Activated T-cell treated with anti-CD3 and anti-CD28 coated beads, Interleukin-2, amount 50 U/mL, for 1 hour (primary cell): ENCODE measurements at places on chromosomes 11 and 22.

DNA sequence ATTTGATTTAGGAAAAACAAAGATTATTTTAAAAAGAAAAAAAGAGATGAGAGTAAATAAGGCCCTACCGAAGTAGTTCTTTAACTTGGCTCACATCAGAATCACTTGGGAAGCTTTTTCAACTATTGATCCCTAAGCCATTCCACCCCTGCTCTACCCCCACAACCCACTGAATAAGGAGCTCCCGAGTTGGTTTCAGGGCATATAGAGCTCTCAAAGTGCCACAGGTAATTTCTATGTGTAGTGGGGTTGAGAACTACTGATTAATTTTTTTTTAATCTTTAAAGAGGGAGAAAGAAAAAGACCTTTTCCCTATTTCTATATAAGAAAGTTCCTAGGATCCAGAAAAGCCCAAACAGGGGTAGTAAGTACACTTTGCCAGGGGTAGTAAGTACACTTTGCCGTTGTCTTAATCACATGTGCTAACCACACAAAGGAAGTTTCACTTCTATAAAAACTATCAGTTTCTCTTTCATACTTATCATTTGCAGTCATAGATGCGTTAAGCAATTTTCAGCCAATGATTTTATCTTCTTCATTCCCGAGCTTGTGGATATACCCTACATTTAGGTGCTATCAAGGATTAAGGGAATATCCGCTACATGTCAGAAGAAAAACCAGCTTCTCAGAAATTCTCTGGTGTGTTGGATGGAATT lies 108.4 kb upstream of the ZC3H12C start:
- no peak for DNase-seq

- DNase-seq, result no peak
Measured at GRCh38 chr11:95888439-95888838, 35.5 kb downstream of the MTMR2 start.

DNA sequence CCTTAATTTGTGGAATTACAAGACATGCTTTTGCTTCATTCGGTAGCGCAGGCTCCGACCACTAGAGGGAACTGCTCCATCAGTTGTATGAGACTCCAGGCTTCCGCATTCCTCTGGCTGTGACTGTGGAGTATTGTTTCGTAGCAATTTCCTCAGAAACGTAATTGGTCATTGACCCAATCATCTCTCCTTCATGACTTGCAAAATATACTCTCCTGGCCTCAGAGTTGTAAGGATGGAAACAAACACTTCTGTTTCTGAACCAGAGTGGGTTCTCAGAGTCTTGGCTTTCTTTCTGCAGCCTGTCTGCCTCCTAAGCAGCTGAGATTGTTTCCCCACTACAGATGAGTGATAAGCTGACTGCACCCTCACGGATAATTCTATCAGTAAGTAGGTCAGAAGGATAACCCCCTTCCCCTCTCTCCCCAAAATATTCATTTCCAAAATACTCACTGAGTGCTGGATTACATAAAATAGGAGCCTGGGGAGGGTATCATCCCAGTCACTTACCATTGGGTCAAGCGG lies 146.8 kb upstream of the ZC3H12C start:
- peak; percentile 24 for DNase-seq

DNA sequence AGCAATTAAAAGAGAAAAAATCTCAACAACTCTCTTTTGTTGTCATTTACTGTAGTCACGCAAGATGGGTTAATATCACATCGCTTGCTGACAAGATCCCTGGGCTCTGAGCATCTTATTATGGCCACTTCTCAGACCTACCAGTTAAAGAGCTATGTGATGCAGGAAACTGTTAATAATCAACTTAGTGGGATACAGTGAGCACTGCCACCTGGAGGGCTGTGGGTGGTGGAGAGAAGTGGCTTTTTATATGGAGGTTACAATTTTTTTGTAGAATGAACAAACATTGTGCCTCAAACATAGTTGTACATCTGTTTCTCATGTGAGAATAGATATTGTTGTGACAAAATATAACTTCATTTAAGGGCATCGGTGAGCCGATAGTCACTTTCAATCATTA lies 181.0 kb downstream of the TENM4 start:
- no peak for DNase-seq

- DNase-seq, result no peak
Measured at GRCh38 chr11:9972989-9973388, 309.1 kb downstream of the SWAP70 start.

- DNase-seq, result no peak
Measured at GRCh38 chr22:36226189-36226588, 13.1 kb downstream of the APOL2 start.

DNA sequence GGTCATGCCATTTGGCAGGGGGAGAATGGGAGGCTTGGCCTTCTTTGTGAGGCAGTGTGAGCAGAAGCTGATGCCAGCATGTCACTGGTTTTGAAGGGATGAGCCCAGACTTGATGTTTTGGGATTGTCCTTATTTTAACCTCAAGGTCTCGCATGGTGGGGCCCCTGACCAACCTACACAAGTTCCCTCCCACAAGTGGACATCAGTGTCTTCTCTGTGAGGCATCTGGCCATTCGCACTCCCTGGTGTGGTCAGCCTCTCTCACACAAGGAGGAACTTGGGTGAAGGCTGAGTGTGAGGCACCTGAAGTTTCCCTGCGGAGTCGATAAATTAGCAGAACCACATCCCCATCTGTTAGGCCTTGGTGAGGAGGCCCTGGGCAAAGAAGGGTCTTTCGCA lies 59.8 kb downstream of the TIMP3 start:
- DNase-seq, result no peak

DNA sequence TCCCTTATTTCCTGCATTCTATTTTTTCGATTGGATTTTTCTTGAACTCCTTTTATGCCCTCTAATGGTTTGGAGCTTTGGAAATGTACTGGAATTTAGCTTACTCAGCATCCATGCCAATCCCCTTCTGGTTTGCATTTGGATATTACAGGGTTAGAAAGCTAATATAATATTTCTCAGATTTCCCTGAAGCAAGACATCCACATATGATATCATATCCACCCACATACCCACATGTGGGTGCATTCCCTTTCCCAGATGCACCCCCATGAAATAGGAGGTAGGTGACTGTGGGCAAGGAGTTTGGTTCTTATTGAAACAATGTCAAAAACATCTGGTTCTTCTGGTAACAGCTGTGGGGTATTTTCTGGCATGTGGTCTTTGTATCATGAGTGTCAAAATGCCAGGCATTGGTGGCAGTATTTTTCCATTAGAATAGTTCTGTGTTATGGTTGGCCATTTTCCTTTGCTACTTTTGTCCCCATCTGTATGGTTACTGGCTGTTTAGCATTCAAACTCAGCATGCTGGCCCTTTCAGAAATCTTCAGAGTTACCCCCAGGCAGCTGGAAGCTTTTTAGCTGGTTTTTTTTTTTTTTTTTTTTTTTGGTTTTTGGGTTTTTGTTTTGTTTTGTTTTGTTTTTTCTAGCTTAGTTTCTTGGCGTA lies 32.7 kb upstream of the DDX10 start:
- no peak for DNase-seq

DNA sequence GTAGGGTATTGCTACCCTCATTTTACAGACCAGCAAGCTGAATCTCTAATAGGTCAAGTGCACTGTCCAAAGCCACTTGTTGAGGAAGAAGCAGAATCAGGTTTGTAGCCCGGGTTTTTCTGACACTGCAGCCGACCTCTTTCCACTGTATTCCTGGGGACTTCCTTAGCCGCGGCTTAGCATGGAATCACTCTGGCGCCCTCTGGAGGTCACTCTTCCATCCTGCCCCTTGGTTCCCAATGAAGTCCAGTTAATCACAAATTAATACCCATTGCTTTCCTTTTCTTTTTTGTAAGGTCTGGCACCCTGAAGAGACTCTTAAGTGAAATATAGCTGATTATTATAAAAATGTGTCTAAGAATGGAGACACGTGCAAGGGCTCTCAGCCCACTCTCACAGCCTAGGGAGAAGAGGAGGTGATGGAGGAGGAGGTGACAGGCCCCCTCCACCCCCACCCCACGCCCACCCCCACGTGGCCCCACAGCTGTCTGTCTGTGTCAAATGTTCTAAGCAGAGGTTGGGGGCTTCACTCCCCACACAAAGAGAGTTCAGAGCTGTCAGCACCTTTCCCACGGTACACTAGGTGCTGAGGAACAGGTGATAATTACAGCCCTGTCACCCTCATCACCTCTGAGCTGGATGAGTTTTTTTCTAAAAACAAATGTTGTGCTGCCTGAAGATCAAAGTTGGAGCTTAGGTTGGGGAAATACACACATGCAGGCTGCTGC lies 57.7 kb upstream of the DRD2 start:
- peak; percentile 53 for DNase-seq

GRCh38 chr22:21714786-21715185 lies 20.8 kb downstream of the YPEL1 start:
- no peak for DNase-seq
